BJ (cell line): ENCODE measurements at places on chromosomes 2 and 18. TPM values are rescaled to one million over a fixed set of nuclear protein-coding genes. Genes with fewer than 3 reads are reported as not detected.
A peak's percentile ranks its signal among the peaks of the same experiment; 100 is the strongest.

Gene CGREF1
- 4.8 and 6.9 TPM in 2 replicates for polyA plus RNA-seq

DNA sequence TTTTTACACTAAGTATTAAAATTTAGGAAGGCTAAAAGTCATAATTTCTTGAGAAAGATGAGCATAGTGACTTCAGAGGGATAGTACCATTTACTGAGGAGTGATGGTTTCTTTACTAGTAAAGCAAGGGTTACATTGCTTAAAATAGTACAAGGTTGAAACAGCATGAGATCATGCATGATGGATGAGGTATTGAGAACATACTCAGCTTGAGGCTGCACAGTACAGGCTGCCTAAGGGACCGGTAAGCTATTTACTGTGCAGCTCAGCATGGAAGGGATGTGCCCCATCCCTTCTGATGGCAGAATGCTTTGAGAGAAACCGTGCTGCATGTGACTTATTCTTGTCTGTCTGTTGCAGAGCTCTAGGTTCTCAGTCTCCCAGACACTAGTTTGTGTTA is 122.1 kb downstream of the EML6 start:
- no peak for DNase-seq

DNA sequence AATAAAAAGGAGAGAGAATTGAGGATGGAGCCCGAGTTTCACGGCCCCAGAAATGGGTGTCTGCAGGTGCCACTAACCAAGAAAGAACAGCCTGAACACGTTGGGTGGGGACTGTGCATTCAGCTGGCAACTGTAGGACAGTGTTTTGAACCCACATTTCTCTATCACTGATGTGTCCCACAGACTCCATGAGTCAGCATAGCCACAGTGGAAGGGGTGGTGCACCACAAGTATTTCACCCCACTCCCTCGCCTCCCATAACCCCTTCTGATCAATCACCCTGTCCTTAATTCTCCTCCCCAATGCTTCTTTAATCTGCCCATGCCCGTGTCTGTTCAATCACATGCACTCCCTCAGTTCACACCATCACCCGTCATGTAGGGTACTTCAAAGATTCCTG is 291.5 kb downstream of the ZNF516 start:
- DNase-seq, result no peak

Gene KIAA2012
- 0.13 and 0.18 TPM in 2 replicates for polyA plus RNA-seq

Gene SULT1C2
- not detected in 2 replicates for polyA plus RNA-seq

DNA sequence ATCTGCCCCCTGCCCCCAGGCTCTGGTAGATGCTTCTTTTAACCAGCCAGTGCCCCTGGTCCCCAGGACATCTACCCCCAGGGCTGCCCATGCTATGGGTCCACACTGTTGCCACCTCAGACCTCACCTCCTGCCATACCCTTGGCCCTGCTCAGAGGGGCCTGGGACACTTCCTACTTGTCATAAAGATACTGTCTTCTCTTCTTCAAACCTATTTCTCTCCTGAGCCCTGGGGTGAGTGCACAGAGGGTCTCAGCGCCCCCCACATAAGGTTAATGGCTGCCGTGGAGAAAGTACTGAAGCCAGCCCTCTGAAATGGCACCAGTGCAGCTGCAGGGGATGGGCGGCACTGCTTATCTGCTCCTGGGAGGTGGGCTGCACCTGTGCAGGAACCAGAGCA is 77.6 kb upstream of the MGAT4A start:
- DNase-seq, result no peak

Gene HOXD13
- 0.43 and 0.71 TPM in 2 replicates for polyA plus RNA-seq

DNA sequence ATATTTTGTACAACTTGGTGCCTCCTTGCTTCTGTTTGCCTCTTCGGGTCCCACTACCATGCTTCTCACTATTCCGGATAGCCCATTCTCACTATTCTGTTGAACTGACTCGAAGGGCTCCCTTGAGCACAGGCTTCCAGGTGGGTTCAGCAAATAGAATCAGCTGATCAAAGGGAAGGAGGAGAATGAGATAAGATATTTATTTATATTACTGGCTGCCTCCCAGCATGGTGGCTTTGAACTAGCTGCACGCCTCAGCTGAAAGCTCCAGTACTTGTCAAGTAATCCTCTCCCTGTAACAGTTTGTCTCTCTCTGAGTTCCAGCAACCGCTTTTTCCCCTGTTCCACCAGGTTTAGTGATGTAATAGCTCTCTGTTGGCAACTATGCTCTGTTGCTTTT is 187.8 kb upstream of the HNRNPA3 start:
- DNase-seq, result no peak

GRCh38 chr2:202376460-202377206 is 506 bp downstream of the BMPR2 start:
- no peak for DNase-seq

Gene ST8SIA5
- polyA plus RNA-seq, result not detected in 2 replicates

Gene C1QL2
- not detected in 2 replicates for polyA plus RNA-seq

DNA sequence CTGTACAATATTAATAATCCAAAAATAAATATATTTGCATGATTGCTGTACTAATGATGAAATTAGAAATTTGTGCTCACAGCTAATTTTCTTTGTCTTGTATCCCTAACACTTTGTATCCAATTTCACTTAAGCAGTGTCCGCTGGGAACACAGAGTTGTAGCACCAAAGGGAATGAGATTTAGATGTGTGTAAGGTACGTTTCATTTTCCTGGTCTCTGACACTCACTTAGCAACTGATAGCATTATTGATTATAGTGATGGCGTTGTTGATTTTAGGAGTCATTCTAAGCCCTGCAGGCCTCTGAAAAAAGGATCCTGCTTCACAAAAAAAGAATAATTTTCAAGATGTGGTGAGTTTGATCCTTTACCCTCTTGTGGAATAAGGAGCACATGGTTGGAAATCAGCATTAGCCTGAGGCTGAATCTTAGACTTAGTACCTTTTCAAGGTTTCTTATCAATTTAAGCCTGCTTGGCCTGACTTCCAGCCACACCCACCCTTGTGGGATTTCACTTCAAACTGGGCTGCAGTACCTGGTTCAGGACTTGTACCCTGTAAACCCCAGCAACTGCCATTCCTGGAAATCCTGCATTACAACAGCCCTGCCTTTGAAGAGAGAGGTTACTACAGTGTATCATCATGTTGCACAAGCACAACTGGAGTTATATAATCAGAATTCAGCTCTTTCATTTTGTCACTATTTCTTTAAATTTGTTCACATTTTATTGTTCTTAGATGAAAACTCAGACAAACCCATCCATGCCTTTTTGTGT is 116.2 kb downstream of the RND3 start:
- DNase-seq, result no peak

Gene C2orf80
- polyA plus RNA-seq, result not detected in 2 replicates

Gene ENOSF1
- 16.1 and 16.4 TPM in 2 replicates for polyA plus RNA-seq

DNA sequence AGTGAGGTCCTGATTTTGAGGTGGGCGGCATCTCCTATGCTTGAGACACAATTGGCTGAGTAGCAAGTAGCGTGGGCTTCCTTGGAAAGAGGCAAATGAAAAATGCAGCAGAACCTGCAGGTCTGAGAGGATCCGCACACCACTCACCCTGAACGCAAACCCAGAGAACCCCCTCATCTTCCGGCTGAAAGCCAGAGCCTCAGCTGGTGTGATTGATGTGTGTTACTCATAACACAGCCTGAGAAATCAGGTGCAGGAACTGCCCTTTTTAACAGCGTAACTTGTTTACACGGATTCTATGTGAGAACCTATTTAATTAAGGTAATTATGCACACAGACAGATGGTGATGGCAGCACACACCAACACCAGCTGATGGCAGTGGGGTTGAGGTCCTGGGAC is 123.4 kb downstream of the MRO start:
- DNase-seq, result no peak

GRCh38 chr2:207926133-207926988 is 99.0 kb downstream of the PLEKHM3 start:
- DNase-seq, result peak; percentile 60

Gene RNU2-63P
- not detected in 2 replicates for polyA plus RNA-seq

DNA sequence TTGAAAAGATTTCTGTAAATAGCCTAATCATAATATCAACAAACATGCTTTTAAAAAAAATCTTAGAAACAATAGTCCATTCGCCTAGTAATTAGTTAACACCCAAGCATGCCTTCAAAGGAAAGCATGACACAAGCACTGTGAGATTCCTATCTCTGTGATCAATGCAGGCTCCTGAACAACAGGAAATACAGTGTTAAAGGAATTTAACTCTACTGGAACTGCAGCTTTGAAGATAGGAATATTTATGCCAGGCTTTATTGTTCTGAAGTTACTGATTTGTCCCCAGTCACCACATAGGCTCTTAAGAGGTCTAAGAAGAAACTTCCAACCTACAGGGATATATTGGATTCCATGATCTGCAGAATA is 15.4 kb upstream of the FAM124B start:
- DNase-seq, result no peak

DNA sequence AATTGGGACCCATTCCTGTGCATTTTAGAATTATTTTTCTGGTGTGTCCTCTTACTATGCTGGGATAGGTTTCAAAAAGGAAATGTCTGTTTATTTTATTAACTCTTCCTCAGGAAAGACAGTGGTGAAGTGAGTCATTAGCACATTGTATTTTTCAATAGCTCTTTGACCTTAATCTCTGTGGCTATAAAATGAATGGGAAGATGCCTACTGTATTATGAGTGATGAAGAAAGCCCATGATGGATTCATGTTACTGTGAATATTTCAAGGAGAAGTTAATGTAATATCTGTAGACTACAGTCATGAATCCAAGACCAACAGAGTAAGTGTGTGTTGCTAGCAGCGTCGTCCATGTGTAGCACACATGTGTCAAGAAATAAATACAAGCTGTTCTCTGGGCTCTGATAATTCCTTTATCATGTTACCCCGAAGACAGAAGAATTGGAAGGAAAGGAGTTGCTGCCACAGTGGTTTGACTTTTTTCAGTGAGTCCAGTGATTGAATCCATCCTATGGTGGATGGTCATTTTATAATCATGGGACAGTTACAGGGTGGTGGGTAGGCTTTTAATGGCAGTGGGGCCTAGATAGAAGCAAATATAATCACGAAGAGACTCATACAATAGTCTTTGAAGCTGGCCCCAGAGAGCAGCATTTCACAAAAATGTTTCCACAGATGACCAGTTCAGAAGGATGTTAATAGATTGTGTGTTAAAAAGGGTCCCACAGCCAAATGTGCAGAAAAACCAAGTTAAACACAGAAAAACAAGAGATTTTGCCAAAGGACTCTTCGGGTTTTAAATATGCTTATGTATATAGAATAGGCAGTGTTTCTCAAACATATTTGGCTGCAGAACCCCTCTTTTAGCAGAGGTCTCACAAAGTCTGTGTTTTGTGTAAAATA is 239.7 kb upstream of the RASGRP3 start:
- DNase-seq, result no peak

Gene GALR1
- not detected in 2 replicates for polyA plus RNA-seq

GRCh38 chr2:37167636-37168180 is 10.9 kb upstream of the EIF2AK2 start:
- no peak for DNase-seq
